ENCODE measurements at places on chromosomes 3 and 15.

DNA sequence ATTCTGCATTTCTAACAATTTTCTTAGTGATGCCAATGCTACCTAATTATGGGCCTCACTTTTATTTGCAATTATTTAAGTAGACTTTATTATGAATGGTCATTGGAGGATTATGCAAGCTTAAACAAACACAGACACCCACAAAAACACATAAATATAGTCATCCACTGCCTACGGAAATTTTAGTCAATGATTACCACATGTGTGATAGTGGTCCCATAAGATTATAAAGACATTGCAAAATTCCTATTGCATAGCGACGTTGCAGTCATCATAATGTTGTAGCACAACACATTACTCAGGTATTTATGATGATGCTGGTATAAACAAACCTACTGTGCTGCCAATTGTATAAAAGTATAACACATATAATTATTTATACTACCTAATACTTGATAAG is 247.8 kb upstream of the ALCAM start:
- DNase-seq, result no peak

DNA sequence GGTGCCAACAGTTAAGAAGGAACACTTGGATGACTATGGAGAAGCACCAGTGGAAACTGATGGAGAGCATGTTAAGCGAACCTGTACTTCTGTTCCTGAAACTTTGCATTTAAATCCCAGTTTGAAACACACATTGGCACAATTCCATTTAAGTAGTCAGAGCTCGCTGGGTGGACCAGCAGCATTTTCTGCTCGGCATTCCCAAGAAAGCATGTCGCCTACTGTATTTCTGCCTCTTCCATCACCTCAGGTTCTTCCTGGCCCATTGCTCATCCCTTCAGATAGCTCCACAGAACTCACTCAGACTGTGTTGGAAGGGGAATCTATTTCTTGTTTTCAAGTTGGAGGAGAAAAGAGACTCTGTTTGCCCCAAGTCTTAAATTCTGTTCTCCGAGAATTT is 3.0 kb downstream of the SKIL start:
- no peak for DNase-seq

- DNase-seq, result no peak
Observed at GRCh38 chr15:38294126-38294525, 41.5 kb downstream of the SPRED1 start.

DNA sequence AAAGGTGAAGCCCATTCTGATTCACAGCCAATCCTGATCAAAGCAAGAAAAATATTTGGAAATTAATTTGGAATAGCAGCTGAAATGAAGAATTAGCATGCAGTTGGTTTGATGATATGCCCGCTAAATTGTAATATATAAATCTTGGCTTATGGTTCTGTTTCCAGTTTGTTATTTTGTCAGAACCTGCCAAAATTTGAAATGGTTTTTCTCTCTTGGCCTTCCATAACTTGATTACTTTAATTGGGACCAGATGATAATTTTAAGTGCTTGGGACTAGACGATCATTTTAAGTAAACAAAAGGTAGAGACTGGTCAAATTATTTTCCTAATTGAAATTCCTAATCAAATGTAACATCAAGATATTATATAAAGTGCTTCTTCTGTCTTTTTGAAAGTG is 842.4 kb downstream of the TBL1XR1 start:
- no peak for DNase-seq

GRCh38 chr3:197397838-197398237 is 99.4 kb upstream of the DLG1 start:
- no peak for DNase-seq

DNA sequence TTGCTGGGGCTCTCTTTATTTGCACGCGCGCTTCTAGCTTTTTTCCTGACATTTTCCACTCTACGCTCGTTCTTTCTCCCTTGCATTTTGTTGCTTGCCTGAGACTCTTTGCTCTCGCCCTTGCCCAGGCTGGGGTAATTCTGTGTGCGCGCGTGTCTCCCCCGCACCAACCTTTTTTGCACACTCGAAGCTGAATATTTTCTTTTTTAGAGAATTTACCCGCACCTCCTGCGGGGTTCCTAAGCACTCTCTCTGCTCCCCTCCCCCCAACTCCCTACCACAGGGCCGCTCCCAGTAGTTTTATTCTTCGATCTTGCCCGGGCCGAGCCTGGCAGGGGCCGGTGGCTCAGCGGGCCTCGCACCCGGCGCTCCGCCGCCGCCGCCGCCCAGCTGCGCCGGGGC is 732 bp downstream of the FAM43A start:
- no peak for DNase-seq

DNA sequence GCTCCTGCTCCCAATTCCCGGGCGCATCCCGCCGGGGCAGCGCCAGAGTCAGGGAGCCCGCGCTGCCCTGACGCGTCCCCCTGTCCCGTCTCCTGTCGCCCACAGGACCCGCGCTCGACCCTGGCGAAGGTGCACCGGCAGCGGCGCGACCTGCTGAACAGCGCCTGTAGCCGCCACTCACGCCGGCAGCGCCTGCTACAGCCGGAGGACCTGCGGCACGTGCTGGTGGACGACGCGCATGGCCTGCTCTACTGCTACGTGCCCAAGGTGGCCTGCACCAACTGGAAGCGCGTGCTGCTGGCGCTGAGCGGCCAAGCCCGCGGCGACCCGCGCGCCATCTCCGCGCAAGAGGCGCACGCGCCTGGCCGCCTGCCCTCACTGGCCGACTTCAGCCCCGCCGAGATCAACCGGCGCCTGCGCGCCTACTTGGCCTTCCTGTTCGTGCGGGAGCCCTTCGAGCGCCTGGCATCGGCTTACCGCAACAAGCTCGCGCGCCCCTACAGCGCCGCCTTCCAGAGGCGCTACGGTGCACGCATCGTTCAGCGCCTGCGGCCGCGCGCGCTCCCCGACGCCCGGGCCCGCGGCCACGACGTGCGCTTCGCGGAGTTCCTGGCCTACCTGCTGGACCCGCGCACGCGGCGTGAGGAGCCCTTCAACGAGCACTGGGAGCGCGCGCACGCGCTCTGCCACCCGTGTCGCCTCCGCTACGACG is 16.9 kb downstream of the C3orf22 start:
- DNase-seq, result no peak

DNA sequence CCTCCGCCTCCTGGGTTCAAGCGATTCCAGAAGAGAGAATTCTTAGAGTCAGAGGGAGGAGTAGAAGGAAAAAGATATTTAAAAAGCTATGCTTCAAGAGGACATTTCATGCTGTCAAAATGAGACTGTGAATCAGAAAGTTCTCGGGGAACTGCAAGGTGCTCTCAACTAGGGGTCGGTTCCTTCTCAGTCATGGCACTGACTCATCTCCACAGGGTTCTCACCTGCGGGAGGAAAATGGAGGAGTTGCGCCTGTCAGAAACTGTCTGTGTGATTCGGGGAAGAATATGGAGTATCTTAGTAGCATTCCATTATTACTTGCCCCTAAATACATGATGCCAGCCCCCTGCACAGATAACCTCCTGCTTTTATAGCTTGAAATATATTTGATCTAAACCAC is 47.4 kb downstream of the APH1B start:
- no peak for DNase-seq

DNA sequence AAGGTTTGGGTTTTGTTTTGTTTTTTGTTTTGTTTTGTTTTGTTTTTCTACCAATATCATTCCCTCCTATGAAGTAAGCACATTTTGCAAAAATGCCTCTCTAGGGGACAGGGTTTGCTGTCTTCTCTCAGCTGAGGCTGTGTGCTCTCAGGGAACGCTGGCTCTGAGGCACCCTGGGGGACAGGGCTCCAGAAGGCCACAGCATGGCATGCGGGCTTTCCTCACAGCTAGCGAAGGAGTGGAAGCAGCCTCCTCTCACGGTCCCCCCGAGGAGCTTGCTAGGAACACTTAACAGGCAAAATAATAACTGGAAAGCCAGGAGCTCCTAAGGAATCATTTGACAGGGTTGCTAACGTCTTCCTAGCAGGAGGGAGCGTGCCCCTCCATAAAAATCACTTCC is 227.7 kb upstream of the ST8SIA2 start:
- no peak for DNase-seq

GRCh38 chr15:29670998-29671981 is 151.0 kb downstream of the TJP1 start:
- no peak for DNase-seq

DNA sequence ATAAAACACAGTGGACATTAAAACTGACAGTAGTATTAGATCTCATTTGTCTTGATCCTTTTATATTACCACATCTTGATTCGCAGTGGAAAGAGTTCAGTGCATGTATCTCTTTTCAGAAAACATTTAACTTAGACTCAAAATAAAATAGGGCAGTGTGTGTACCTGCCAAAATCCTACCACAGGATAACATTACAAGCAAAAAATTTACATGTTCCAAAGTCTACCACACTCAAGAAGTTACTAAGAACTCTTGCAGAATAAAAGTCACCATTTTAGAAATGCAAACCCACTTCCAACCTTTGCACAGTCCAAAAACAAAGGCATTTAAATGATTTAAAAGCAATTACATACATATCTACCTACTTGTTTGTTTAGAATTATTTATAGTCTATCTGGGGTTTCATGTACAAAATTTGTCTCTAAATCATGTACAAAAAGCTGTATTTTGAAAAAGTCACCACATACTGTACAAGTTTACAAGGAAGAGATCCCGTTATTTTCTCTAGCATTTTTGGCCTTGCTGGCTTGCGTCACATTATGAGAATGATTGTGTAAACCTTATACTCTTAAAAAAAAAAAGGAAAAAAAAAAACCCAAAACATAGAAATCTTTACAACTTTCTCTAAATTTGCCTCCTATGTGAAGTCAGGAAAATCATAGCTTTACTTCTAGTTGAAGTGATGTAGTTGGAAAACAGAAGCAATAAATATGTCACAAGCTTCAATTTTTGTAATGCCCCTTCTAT is 153.8 kb downstream of the ADAM10 start:
- no peak for DNase-seq

GRCh38 chr3:159751146-159751545 is 237.5 kb upstream of the IL12A start:
- no peak for DNase-seq

DNA sequence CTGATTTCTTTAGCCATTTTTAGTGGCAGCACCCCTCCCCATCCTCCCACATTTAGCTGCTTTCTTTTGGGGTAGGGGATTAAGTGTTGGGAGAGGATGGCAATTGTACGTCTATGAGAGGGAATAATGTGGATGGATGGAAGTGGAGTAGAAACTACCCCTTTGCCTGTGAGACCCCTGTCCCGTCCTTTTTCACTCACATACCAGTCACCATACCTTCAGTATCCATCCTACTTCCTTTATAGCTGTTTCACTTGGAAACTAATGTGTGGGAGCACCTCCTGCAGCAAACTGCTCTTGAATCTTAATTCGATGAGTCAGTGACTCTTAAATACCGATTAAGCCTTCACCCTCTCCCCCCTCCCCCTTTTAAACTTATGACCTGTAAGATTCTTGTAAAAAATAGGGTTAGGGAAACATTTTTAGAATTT is 730 bp downstream of the SPRED1 start:
- no peak for DNase-seq

DNA sequence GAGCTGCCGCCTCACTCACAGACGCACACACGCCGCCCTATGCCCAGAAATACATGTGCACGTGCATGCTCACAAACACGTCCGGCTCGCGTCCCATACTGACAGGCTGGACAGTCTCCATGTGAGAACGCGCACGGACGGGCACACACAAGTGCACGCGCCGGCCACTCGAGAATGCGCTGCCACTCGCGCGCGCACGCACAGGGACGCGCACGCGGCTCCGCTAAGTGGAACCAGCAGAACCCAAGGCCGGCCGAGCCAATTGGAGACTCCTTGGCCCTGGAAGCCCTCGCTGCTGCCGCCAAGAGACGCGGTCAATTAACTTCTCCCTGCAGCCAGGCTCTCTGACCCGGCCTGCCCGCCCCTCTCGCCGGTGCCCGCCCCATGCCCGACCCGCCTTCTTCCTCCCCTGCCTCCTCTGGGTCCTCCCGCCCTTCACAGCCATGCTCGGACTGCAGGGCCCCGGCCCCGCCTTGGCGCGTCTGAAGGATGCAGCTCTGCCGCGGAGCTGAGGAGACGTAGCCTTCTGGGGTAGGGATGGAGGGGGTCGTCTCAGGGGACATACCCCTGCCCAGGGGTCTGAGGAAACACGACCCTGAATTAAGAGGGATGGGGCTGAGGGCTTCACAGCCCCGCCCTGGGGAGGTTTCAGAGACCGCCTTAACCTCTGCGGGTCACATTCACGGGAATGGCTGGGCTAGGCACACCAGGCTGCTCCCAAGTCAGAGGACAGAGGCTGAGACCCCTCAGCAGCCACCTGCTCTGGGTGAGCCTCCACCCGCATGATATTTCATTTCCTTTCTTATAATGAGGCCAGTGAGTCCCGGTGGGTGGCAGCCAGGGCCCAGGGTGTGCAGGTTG is 15.0 kb downstream of the PTH1R start:
- DNase-seq, result peak; percentile 43

DNA sequence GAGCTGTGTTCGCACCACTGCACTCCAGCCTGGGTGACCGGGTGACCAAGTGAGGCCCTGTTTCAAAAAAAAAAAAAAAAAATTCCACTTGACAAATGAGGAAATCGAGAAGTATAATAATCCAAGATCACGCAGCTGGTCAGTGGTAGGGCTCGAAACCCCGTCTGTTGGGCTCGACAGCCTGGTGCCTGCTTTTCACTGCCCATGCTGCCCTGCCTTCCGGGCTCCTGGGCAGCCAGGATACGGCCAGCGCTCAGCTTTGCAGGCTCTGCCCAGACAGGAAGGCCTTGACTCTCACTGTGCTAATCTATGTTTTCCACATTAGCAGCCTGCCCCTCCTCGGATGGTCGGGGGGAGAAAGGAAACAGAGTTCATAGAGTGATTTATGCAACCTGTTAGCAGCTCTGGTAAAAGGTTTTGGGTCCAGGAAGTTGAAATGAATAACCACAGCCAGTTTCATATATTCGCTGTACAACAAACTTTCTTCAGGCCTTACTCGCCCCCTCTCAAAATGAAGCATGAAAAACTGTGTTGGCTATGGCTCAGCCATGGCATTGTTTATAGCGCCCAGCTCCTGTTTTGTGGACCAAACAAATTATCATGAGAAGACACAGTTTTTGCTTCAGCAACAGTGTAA is 108.8 kb downstream of the XXYLT1 start:
- DNase-seq, result no peak

GRCh38 chr15:73325191-73325861 is 43.4 kb downstream of the HCN4 start:
- DNase-seq, result no peak

GRCh38 chr3:183375787-183376186 is 52.6 kb downstream of the MCF2L2 start:
- DNase-seq, result peak; percentile 62

DNA sequence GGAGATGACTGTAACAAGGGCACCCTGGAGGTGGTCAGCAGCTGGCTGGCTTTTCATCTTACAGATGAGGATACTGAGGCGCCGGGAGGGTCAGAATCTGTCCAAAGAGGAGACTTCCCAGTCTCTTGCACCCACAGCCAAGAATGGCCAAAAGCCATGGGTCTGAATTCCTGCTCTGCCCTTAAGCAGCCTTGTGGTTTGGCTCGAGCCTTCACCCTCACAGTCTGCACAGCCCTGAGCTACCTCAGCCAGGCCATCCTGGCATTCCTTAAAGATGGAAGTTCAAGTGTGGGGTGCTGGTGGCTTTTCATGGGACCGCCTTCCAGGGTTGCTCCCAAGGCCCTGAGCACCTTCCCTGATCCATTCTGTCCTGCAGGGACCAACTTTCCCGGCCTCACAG is 59.2 kb downstream of the CACNA2D2 start:
- no peak for DNase-seq

GRCh38 chr15:73335026-73335425 is 33.7 kb downstream of the HCN4 start:
- DNase-seq, result no peak
